ENCODE measurements at places on chromosomes 4 and X.

GRCh38 chr4:183342541-183343533, 20.6 kb upstream of the CLDN24 start:
- DNase-seq, result no peak

DNA sequence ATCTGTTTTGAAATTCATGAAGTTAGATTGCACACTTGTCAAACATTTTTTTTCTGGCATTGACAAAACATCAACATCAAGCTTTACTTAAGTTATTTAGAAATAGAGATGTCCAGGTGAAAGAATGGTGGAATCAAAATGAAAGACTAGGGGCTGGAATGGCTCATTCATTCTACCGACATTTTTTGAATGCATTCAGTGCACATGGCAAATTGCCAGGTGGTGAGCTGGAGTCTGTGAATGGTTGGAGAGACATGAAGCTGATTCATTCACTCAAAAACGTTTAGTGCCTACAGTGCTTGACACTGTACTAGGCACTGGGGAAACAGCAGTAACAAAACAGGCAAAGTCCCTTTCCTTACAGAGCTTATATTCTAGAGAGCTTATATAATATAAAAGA, 292.4 kb downstream of the PPP1R2C start:
- DNase-seq, result no peak

- no peak for DNase-seq
These were observed 84.9 kb upstream of the TET2 start for GRCh38 chr4:105061731-105062130.

GRCh38 chr4:7330031-7330596, 104.6 kb downstream of the PSAPL1 start:
- DNase-seq, result no peak

DNA sequence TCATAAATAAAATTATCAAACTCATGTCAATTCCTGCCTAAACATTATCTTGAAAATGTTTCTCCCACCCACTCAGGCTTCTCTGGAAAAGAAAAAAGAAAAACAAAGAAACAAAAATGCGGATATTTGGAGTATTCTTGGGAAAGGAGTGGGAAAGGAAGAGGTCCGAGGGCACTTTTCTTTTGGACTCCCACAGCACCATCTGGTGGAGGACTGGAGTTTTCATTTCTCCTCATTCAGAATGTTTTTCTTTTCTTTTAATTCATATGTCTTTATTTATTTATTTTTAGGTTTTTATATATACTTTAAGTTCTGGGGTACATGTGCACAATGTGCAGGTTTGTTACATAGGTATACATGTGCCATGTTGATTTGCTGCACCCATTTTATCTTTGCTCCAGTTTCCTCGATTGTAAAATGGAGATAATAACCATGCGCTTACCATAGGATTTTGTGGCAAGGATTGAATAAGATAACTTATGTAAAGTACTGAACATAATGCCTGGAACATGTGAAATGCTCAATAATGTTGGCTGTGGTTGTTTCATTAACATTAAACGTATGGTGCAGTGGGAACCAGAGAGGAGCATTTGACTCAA, 8.0 kb upstream of the KCNE5 start:
- DNase-seq, result peak; percentile 1

GRCh38 chr4:174207367-174207766, 76.1 kb downstream of the FBXO8 start:
- no peak for DNase-seq

DNA sequence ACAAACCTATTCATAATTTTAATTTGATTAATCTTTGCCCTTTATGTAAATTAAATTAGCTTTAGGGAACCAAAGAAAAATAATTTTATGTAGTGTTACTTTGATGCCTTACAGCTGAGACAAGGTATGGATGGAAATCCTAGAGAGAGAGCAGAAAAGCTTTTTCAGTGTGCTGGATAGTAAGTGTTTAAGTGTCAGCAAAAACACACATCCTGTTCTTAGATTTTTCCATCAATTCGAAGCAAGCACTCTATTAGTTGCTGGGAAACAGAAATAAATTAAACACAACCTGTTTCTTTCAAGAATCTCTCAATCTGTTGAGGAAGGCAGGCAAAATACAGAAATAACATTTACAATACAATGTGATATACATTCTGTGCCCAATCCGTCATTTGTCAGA, 327.8 kb downstream of the GALNTL6 start:
- no peak for DNase-seq

DNA sequence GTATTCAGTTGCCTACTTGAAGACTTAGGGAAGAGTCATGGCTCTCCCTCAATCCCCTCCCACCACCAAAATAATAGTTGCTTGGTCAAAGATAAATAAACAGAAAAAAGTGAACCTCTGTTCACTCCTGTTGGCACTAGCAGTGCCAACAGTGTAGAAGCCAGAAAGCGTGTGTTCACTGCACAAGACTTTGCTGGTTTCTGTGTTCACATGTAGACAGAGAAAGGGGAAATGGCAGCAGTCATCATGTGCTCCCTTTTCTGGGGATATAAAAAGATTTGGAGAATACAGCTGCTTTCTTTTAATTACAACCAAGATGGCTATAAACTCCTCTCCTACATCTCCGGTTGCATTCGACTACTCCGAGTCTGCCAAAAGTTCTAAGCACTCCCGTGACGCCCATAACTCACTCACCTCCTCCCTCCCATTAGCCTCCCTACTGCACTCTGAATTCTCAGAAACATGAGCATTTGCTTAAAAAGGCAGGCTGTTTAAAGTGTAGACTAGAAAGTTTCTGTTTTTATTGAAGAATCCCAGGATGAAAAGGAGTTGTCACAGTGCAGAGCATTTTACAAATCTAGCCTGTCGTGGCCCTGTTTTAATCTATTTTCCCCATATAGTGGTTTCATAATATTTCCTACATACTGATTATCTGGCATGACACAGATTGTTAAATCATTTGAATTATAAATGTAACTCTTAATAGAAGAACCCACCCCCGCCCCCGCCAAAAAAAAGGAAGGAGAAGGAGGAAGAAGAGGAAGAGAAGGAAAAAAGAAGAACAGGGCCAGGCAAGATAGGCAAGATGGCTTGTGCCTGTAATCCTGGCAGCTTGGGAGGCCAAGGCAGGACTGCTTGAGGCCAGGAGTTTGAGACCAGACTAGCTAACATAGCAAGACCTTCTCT, 16.7 kb downstream of the LGI2 start:
- DNase-seq, result no peak

- no peak for DNase-seq
These were observed 287.7 kb downstream of the BMPR1B start for GRCh38 chr4:95045429-95045828.

GRCh38 chrX:13716455-13716854, 18.0 kb downstream of the TRAPPC2 start:
- no peak for DNase-seq

- no peak for DNase-seq
These were observed 49.7 kb downstream of the ATP8A1 start for GRCh38 chr4:42607011-42607726.

- DNase-seq, result no peak
These were observed 123.2 kb upstream of the KCNIP4 start for GRCh38 chr4:22071749-22072148.

GRCh38 chr4:152998861-152999260, 62.7 kb downstream of the FHDC1 start:
- no peak for DNase-seq
